Thymus (tissue), 14 donors: ENCODE measurements at places on chromosomes 16 and 17. TPM values are rescaled to one million over a fixed set of nuclear protein-coding genes. Genes with fewer than 3 reads are reported as not detected.

Gene NOS2
- polyA plus RNA-seq, result 0.21 TPM

Gene MYLK3
- polyA plus RNA-seq, result 0.21 TPM

Gene TMEM132E
- 0.78 TPM for polyA plus RNA-seq

Gene HOXB3
- polyA plus RNA-seq, result 3.3 TPM

Gene CBLN1
- polyA plus RNA-seq, result 0.32 TPM

Gene P3H4
- polyA plus RNA-seq, result 4.8 TPM

Gene TBX2
- 3.2 TPM for polyA plus RNA-seq

Gene MYO15A
- 1.9 TPM for polyA plus RNA-seq

Gene CHP2
- 2.9 TPM for polyA plus RNA-seq

Gene NAGS
- polyA plus RNA-seq, result 1.6 TPM
